Right lobe of liver (tissue), 6 donors: ENCODE measurements at places on chromosomes 6 and 20. TPM values are rescaled to one million over a fixed set of nuclear protein-coding genes. Genes with fewer than 3 reads are reported as not detected.

DNA sequence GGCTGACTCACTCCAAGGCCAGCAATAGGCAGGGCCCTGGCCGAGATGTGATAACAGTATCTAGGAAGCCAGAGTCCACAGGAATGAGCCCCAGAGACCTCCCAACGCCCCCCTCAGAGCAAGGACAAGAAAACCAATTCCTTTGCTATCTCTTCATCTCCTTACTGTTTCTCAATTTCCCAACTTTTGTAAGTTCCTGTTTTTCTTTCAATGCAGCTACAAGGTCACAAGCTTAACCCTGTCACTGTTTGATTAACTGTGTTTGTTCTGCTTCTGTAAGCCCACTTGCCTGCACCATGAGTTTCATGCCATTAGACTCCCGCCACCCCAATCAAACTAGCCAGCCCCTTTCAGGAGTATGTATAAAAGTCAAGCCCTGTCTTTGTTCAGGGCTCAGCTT is 3.5 kb downstream of the FKBP1C start:
- no peaks in the 10 kb centered on the region for H3K4me1 ChIP-seq
- H3K27me3 ChIP-seq = no peaks in the 10 kb centered on the region
- no peak overlapping the region for H3K4me3 ChIP-seq
- no peak for DNase-seq

GRCh38 chr20:44435630-44436335 is 39.9 kb upstream of the TTPAL start:
- no peaks in the 10 kb centered on the region for H3K36me3 ChIP-seq
- peak overlapping the region; percentile 92 for H3K27ac ChIP-seq
- no peak for DNase-seq
- peaks cover 43% of the 10 kb centered on the region for H3K4me1 ChIP-seq
- no peaks in the 10 kb centered on the region for H3K27me3 ChIP-seq
- H3K4me3 ChIP-seq = no peak overlapping the region

GRCh38 chr6:155678361-155678760 is 222.7 kb upstream of the NOX3 start:
- no peaks in the 10 kb centered on the region for H3K36me3 ChIP-seq
- H3K27ac ChIP-seq = no peak overlapping the region
- DNase-seq = no peak
- H3K27me3 ChIP-seq = no peaks in the 10 kb centered on the region

DNA sequence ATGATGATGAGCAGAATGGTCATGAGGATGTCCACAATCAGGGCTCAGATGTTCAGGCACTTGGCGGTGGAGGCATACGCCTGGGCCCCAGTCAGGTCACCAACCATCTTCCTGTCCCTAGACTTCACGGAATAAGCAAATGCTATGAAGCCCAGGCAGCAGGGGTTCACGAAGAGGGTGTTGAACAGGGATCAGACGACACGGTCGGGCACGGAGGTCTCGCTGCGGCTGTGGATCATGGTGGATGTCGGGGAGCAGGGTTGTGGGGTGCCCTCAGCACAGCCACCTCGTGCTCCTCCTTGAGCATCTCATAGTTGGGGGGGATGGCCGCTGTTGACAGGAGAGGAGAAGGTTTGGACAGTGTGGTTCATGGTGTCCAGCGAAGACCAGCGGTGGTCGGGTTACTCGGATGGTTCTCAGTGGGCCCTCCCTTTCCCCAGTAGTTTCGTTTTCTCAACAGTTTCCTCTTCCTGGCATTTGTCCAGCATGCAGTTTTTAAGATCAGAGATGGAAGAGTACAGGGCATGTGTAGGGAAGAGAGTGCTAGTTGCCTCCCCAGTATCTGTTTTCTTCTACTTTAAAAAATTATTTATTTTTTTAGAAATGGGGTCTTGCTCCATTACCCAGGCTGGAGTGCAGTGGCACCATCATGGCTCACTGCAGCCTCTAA is 20.3 kb upstream of the SPDEF start:
- H3K4me1 ChIP-seq = no peaks in the 10 kb centered on the region
- H3K27me3 ChIP-seq = no peaks in the 10 kb centered on the region
- no peak overlapping the region for H3K4me3 ChIP-seq
- H3K27ac ChIP-seq = no peak overlapping the region
- H3K36me3 ChIP-seq = no peaks in the 10 kb centered on the region
- DNase-seq = peak; percentile 35

GRCh38 chr6:127299522-127300240 is 33.0 kb downstream of the RNF146 start:
- no peak overlapping the region for H3K4me3 ChIP-seq
- H3K4me1 ChIP-seq = no peaks in the 10 kb centered on the region
- no peak overlapping the region for H3K27ac ChIP-seq
- DNase-seq = no peak

DNA sequence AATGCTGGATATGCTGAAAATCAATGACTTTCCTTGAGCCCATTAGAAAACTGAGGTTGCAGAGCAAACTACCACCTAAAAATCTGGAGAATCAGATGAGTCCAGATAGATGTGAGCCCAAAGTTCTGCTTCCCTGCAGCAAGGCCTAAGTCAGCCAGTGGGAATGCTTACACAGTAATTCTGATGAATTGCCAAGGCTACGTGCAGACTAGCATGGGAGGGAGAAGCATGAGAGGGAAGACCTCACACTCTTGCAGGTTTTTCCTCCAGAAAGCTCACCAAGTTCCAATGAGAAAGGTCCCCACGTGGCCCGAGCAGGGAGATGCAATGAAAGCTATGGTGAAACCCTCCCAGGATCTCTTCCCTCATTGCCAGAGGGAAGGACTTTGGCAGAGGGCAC is 104.8 kb upstream of the SIRPA start:
- no peaks in the 10 kb centered on the region for H3K36me3 ChIP-seq
- no peaks in the 10 kb centered on the region for H3K4me1 ChIP-seq
- no peaks in the 10 kb centered on the region for H3K27me3 ChIP-seq
- H3K4me3 ChIP-seq = no peak overlapping the region
- no peak overlapping the region for H3K27ac ChIP-seq

GCNT2 gene
- total RNA-seq = 10.5 TPM

DNA sequence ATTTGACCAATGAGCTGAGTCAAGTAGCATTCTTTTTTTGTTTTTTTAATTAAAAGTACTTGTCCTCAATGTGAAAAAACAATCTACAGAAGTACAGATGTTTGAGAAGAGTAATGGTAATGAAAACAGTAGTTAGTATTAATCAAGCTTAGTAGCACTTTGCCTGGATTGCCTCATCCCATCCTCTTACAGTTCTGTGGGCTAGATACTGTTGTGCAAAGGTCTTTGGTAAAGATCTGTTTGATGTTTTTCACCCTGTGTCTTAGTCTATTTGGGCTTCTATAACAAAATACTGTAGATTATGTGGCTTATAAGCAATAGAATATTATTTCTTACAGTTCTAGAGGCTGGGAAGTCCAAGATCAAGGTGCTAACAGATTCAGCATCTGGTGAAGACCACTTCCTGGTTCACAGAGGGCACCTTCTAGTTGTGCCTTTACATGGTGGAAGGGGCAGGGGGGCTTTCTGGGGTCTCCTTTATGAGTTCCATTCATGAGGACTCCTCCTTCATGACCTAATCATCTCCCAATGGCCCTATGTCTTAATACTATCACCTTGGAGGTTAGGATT is 84.3 kb downstream of the SHLD1 start:
- no peak overlapping the region for H3K27ac ChIP-seq
- DNase-seq = no peak
- no peaks in the 10 kb centered on the region for H3K36me3 ChIP-seq
- H3K4me3 ChIP-seq = no peak overlapping the region
